ENCODE measurements at places on chromosomes 13 and 19. TPM values are rescaled to one million over a fixed set of nuclear protein-coding genes. Genes with fewer than 3 reads are reported as not detected.

GRCh38 chr13:39379118-39379517 lies 223.9 kb downstream of the LHFPL6 start:
- no peak for DNase-seq

DNA sequence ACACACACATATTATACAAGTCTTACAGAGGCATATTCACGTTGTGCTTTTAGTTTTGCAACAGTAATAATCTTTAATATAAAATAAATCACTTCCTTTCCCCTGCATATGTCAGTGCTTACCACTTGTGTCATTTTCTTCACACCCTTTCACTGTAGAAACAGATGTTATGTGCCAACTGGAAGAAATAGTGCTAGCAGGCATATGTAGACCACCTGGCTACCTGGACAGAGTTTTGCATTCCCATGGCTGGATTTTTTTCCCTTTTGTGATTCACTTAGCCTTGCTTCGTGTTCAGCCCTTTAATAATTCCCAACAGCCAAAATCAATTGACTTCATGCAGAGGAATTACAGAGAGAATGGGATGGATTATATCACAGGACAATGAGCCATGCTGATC lies 399.1 kb upstream of the SPRY2 start:
- DNase-seq: no peak

The FUZ gene
- 14.5 TPM for polyA plus RNA-seq

The C19orf73 gene
- 2.5 TPM for polyA plus RNA-seq

The CBARP gene
- polyA plus RNA-seq: 3.5 TPM

The S1PR2 gene
- polyA plus RNA-seq: 0.70 TPM

The GRIN2D gene
- polyA plus RNA-seq: 0.59 TPM

The KLHL1 gene
- not detected for polyA plus RNA-seq

Measured in endothelial cell of umbilical vein (primary cell).